ENCODE measurements at places on chromosomes 2 and 18.

- DNase-seq, result no peak
Observed at GRCh38 chr2:55163274-55163721, 68.8 kb downstream of the CLHC1 start.

- DNase-seq, result peak; percentile 17
Observed at GRCh38 chr2:213015387-213016165, 135.8 kb downstream of the IKZF2 start.

- no peak for DNase-seq
Observed at GRCh38 chr2:7857904-7858303, 824.0 kb upstream of the ID2 start.

DNA sequence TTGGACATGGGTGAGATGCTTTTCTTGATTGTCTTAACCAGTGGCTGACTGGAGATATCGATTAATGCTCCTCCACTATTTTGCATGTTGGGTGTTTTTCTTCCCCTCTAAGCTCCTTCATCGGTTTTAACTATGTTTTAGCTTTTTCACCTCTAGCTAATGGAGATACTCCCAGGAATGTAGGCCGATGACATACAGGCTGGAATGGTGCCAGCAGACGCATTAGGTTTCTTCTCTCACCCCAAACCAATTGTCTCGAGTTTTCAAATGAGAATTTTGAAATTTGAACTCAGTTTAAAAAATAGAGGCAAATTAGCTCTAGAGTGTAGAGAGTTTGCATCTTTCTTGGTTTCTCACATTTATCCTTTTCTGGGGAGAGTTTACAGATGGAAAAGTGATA is 247.6 kb downstream of the RPRM start:
- no peak for DNase-seq

DNA sequence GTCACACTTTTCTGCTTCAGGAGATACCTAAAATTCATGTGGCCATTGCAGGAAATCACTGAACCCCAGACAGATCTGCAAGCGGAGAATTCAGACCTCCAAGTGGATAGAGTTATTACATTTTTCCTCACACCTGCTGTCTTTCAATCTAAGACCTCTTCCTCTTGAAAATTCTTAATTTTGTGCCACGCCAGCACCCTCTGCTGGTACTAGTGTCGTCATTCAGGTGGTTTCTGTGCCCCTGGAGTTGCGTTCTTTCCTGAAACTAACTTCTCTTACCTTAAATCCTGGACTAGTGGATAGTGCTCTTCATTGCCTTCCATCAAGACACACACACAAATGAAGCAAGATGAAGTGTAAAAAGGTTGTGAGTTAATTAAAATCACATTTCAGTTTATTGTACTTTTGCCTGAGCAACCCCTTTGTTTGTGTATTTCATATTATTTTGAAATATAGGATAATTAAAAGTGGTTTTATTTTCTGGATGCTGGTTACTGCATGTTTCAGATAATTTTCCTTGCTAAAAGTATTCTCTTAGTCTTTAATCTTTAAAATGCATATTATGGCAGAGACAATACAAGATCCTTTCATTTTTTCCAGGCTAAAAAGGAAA is 1.6 kb upstream of the DNER start:
- peak; percentile 9 for DNase-seq

- no peak for DNase-seq
Observed at GRCh38 chr2:107027205-107027604, 141.2 kb upstream of the ST6GAL2 start.

DNA sequence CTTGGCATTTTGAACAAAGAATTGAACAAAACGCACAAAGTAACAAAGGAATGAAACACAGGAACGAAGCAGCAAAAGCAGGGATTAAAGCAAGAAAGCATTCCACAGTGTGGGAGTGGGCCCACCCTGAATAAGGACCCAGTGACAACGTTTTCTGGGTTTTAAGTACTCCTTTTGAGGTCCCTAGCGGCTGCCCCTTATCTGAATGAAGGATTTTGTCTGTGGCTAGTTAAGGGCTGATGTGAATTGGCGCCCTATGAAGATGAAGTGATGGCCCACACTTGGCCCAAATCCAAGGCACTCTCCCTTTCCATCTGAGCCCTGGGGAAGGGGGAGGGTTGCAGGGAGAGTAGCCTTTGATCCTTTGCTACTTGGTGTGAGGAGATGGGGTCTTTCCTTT is 7.8 kb upstream of the CCDC141 start:
- no peak for DNase-seq

DNA sequence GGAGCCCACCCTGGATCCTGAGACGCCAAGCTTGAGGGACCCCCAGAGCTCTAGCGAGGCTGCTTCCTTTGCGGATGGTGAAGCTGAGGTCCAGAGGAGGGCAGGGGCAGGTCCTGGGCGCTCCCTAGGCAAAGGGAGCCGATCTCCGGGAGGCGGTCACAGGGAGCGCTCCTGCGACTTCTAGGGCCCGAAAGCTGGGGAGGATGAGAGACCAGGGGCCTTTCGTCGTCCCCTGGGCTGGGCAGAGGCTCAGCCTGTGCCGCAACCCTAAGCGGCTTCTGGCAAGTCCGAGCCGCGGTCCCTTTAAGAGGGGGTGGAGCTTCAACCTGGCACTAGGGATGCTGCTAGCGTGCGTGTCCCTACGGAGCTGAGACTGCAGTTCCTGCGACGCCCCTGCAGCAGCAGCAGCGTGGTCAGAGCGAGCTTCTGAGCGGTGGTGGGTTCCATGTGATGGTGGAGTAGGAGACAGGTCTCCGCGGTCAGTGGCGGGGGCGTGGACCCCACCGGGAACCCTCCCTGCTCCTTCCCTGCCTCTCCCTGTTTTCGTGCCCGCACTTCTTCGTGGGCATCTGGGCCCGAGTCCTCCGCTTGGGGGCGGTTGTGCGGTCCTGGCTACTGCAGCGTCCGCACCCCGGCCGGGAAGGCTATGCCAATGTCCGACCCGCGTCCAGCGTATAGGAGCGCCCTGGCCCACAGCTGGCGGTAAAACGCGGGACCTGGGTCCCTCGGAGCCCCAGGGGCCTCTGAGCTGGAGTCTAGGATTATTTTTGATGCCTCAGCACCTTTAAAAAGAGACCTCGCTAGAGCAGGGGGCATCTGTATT is 154.6 kb downstream of the CCDC74A start:
- DNase-seq, result peak; percentile 70

DNA sequence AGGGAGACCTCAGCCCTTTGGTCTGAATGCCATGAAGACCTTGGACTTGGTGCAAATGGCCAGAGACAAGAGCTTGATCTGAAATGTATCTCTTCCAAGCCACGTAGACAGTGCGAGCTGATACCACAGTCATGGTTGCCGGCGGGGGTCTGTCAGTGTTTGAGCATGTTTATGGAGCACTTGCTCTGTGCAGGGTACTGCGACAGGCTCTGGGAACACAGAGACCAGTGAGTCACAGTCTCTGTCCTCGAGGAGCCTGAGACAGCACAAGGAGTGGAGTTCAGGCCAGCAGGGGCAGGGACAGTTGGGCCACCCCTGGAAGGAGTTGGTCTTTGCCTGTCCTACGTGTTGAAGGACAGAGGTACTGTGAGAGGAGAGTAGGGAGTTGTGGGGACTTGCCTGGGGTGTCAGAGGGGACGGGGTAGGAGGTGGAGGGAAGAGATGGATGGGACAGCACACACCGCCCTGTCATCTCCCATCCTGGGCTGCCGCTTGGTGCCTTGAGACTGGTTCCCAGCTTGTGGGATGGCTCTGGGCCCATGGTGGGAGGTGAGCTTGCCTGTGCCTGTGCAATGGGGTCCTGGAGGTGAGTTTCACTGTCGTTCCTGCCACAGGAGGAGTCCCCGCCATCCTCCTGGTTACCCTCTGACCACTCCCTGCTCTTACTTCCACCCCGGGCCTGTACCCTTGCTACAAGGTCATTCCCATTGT is 39.5 kb downstream of the ATP6V1C2 start:
- no peak for DNase-seq

- no peak for DNase-seq
Observed at GRCh38 chr2:232541961-232542714, 2.6 kb downstream of the CHRNG start.

GRCh38 chr2:197092431-197092830 is 165.9 kb upstream of the PGAP1 start:
- no peak for DNase-seq

DNA sequence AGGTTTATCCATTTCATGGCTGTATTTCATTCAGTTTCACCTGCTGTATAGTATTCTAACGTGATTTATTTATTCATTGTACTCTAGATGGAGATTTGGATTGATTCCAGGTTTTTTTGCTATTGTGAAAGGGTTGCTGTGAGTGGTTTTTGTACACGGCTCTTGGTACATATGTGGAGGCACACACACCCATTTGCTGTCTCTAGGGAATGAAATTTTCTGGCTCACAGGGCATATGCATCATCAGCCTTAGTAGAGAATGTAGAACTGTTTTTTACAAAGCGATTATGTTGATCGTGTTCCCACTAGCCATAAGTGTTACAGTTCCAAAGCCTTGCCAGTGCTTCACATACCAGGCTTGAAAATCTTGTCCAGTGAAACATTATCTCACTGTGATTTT is 5.1 kb downstream of the SPTBN1 start:
- no peak for DNase-seq

DNA sequence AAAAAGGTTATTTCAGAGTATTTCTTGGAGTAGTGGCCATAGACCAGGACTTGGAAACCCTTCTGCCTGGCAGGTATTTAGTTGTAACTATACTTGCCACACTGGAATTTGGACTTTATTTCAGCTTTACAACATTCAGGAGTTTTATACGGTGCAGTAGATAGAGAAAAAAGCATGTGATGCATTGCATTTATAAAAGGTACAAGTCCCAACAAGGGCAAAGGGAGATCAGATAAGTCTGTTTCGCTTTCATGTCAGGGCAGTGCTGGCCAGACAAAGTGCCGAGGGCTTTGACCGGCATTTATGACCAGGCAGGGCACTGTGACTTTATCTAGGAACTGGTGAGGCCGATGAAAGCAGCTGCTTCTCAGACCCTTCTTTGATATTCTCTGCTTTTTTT is 145.4 kb downstream of the RTN4 start:
- DNase-seq, result no peak

DNA sequence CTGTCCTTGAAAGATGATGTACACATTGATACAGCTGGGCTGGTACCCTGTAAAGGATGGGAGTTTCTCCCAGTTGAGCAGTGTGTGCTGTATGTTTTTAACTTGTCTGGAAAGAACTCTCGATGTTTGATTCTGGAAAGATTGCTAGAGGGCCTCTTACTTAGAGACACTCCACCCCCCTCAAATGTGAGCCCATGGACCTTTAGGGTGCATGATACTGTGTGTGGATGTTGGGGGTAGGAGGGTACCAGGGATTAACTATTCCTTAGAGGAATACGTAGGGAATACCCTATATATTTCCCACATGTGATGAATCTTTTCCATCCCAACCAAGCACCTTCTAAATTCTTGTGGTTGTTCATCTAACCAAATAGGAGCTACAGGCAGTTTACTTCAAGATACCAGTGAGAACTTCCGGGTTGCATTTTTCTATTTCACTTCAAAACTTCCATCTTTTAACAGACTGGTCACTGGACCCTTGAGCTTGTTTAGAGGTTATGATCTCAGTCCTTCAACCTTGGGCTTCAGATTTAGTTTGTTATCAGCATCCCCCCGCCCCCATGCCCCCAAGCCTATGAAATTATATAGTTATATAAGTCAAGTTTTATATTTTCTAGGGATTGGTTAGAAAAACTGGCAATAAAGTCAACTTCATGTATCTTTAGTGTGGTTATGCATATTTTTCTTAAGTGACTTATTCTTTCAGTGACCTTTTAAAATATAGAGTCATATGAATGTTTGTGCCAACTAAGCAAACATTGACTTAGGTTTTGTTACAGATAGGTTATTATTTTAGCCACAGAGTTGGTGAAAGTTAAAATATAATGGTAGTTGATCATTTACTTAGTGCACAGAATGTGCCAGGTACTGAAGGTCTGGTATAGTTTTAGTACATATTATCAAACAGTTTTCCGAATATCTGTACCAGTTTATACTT is 18.2 kb downstream of the AFTPH start:
- DNase-seq, result no peak

DNA sequence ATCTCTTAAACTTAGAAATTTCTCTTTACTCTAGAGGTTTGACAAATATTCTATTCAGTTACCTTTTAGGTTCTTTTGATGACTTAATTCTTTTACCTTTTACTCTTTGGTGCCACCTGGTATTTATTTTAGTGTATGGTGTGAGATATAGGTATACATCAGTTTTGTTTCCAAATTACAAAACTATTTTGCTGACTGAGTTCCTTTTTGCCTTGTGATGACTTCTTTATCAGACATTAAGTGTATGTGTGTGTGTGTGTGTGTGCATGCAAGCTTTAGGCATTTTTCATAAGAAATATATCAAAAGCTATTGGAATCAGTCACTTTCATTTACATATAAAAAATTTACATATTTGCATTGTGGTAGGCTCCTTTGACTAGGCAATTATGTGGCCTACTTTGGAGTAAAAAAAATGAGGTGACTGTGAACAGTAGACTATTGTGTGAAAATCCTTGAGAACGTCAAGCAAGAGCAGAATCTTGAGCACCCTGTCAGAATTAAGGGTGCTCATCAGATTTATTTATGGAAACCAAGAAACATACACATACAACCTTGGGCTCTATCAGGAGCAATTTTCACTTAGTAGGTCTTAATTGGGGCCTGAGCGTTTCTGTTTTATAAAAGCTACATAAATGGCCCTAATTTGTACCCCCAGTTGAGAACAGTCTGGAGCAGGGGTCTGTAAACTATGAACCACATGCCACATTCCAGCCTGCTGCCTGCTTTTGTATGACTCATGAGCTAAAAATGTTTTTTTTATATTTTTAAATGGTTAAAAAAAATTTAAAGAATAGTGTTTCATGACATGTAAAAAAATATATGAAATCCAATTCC is 415.9 kb downstream of the SLC4A3 start:
- no peak for DNase-seq

- no peak for DNase-seq
Observed at GRCh38 chr2:113171334-113172075, 2.3 kb upstream of the PSD4 start.

GRCh38 chr2:118847762-118848172 is 319 bp upstream of the EN1 start:
- peak; percentile 15 for DNase-seq

DNA sequence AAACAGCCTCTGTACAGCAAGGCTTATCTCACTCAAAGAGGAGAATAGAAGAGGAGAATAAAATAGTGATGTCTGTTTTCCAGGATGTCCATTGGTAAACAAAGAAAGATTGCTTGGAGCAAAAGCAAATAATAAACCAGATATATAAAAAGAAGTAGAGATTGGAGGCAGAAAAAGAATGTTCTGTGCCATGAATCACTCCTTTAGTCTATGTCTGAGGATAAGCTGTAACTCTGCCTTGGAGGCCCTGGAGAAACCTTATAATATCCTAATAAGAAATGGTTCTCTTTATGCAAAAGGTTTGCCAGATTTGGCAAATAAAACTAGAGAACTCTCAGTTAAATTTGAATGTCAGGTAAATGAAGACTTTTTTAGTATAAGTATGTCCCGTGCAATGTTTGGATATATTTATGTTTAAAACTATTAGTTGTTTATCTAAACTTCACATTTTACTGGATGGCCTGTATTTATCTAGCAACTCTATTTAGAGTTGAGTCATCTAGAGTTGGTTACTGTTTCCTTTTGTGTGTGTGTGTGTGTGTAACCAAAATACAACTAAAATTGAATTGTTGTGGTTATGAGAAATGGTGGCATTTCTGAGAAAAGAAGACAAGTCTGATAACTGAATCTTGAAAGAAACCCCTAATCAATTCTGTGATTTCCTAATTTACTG is 510.3 kb upstream of the SETBP1 start:
- no peak for DNase-seq

Measured in activated T-cell treated with anti-CD3 and anti-CD28 coated beads for 24 hours (primary cell).